GM12878 (cell line): ENCODE measurements at places on chromosomes 11 and 22.

DNA sequence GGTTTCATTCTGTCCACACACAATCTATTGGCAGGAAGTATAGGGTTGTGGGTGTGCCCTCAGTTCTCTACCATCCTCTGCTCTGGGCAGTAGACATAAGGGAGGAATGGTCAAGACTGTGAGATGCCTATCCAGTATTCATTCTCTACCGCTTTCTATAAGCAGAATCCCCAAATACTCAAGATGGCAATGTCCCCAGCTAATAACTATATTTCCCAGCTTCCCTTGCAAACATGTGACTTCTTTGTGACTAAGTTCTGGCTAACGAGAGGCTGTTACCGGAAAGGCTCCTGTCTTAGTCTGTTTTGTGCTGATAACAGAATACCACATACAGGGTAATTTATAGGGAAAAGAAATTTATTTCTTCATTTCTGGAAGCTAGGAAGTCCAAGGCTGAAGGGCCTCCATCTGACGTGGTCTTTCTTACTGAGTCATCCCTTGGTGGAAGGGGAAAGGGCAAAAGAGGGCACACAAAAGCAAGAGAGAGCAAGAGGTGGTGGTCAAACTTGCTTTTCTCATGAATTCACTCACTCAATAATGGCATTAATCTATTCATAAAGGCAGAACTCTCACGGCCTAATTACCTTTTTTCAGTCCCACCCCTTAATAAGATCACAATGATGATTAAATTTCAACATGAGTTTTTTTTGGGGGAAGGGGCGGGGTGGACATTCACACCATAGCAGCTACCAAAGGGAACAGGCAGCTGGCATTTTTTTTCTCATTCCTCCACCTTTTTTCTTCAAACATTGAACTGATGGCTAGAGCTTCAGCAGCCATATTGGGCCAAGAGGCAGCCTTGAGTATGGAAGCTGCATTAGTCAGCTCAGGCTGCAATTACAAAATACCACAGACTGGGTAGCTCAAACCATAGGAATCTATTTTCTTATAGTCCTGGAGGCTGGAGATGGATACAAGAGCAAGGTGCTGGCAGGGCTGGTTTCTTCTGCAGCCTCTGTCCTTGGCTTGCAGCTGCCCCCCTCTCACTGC is 109.7 kb upstream of the OR9Q1 start:
- DNase-seq = no peak

GRCh38 chr22:31230871-31231621 is 18.9 kb downstream of the LIMK2 start:
- no peak for DNase-seq

GRCh38 chr11:118923721-118924587 is 1.8 kb downstream of the BCL9L start:
- no peak for DNase-seq

- DNase-seq = no peak
These were observed 29.6 kb downstream of the TRIM29 start for GRCh38 chr11:120108154-120108784.

DNA sequence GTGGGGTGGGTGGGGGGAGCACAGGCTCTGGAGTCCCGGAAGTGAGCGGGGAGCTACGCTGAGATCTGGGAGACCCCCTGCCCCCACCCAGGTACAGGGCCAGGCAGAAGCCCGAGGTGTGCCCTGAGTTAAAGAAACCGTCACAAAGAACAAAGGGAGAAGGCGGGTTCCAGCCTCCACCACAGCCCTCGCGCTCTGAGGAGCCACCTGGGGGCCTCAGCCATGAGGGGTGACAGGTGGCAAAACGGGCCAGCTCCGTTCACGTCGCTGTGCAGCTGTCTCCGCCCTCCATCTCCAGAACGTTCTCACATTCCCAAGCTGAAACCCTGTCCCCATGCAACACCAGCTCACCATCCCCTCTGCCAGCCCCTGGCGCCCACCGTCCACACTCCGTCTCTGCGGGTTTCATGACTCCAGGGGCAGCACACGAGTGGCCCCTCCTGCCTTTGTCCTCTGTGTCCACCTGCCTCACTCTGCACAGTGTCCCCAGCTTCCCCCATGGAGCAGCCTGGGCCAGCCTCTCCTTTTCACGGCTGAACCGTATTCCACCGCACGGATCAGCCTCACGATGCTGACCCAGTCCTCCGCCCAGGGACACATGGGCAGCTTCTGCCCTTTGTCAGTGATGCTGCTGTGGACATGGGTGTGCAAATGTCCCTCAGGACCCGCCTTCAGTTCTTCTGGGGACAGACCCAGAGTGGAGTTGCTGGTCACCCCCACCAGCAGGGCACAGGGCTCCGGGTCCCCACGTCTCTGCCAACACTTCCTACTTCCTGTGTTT is 1.7 kb upstream of the MUC5B start:
- DNase-seq = no peak

GRCh38 chr11:96863520-96863919 is 473.7 kb downstream of the JRKL start:
- DNase-seq = no peak

DNA sequence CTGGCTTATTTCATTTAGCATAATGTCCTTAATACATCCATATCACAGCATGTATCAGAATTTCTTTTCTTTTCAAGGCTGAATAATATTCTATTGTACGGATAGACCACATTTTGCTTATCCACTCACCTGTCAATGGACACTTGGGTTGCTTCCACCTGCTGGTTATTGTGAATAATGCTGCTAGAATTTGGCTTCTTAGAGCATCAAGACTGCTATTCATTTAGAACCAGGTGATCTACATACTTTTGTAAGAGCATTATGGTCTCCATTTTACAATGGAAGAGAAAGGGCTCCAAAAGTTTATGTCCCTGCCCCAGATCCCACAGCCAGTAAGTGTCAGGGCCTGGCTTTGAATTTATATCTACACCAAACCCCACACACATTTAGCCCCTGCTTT is 100.7 kb upstream of the CD82 start:
- DNase-seq = no peak

DNA sequence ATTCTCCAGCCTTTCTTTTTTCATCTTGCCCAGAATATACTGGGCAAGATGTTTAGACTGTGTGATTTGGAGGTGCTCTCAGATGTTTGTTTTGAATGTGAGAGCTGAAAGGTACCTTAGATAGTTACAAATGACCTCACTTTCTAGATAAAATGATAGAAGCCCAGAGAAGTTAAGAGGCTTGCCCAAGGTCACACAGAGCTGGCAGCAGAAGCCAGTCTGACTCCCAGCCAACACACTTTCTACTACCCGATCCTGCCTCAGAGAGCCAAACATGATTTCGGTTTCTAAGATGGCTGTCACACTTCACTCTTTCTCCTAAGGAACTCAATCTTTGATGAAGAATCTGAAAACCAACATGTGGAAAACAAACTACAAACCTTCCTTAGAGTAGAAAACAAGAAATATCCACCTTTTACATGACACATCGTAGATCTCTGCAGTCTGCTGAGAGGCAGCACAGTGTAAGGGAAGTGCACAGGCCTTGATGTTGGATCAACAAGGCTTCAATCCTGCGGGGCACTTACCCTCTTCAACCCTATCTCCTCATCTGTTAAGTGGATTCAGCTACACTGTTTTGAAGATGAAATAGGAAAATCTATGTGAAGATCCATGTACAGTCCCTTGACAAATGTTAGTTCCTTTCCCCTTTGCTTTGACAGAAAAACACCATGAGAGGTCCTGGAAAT is 58.6 kb downstream of the SYTL2 start:
- no peak for DNase-seq

DNA sequence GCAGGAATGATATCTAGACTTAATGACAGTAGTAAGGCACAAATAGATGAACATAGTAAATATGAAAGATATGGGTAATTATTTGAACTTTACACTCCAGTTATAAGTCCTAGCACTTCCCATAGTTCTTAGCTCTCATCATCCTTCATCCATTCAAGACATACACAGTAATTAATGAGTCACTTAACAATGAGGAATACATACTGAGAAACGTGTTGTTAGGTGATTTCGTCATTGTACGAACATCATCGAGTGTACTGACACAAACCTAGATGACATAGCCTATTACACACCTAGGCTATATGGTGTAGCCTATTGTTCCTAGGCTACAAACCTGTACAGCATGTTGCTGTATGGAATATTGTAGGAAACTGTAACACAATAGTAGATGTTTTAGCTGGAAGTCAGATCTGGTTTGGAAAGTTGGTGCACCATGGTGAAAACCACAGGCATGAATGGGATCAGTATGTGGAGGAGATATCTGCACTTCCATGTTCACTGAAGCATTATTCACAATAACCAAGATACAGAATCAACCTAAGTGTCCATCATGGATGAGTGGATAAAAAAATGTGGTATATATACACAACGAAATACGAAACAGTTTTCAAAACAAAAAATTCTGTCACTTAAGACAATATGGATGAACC is 229.9 kb upstream of the PITPNB start:
- no peak for DNase-seq

GRCh38 chr11:9269492-9270013 is 4.4 kb upstream of the DENND5A start:
- no peak for DNase-seq

DNA sequence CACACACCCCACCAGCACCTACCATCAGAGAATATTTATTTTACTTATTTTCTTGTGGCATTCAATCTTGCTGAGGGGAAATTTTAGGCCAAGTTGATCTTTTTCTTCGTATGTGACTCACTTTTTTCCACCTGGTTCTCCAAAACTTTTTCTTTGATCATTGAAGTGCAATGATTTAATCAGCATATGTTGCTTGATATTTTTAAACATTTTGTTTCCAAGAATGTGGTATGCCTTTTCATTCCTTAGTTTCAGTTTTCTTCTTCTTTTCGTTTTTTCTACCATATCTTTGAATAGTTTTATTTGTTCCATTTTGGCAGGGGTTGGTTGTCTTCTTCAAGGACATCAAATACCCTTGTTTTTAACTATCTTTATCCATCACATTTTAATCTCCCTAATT is 28.6 kb downstream of the FANCF start:
- no peak for DNase-seq

DNA sequence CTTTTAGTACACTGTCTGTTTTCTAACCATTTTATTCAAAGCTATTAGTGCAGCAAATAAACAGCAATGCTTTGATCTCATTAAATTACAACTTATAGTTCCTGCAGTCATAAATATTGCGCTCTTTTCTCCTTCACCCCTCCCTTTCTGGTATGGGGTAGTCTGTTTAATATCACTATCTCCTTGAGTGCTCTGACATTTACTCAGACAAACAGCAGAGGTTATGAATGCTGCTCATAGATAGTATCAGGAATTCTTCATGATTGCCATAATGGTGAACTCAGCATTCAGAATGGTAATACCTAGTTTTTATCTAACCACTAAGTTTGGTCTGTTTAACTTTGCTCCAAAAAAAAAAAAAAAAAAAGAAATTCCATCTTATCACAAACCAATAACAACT is 87.4 kb downstream of the EIF3M start:
- DNase-seq = no peak

GRCh38 chr11:122799406-122800105 is 38.7 kb upstream of the CRTAM start:
- DNase-seq = no peak

DNA sequence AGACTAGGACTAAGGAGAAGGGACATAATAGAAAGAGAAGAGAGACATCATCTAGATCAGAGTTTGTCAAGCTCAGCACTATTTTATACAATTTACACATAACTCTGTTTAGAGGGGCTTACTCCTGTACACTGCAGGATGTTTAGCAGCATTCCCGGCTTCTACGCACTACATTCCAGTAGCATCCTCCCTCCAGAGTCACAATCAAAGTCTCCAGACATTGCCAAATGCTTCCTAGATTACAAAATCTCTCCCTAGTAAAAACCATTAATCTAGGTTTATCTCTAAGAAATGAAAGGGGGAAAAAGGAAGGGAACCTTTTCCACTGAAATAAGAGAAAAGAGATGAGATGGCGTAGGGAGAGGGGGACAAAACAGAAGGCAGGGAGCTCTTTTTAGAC is 4.0 kb downstream of the USP28 start:
- DNase-seq = no peak

DNA sequence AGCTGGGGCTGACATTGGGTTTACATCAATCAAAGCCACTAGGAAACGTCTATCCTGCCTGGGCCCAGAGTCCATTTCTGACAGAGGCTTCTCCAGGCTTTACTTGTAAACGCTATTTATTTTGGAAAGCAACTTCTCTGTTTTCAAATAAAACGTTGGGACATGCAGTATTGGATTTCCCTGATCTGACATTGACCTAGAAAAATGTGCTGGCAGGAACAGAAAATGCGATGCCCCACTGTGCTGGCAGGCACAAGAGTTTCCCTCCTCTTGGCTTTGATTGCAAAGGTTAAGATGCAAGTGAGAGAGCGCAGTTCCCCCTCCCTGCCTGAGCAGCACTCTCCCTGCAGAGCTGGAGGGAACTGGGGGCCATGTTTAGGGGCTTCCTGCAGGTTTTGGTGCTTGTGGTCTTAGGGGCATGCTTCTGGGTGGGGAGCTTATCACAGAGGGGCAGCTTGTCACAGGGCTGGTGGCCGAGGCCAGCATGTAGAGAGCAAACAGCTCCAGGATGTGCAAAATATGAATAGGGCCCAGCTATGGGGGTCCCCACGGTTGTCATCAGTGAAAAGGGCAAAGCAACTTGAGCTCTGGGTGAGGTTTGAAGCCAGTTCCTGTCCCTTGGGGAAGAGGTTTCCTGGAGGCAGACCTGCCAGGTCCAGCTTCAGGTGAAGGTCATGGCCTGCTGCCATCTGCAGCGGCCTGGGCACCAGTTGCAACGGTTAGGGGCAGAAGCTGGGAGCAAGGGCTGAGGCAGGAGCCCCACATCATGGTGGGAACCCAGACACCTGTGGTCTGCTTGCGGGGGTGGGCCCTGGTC is 42.3 kb upstream of the DKK3 start:
- no peak for DNase-seq

DNA sequence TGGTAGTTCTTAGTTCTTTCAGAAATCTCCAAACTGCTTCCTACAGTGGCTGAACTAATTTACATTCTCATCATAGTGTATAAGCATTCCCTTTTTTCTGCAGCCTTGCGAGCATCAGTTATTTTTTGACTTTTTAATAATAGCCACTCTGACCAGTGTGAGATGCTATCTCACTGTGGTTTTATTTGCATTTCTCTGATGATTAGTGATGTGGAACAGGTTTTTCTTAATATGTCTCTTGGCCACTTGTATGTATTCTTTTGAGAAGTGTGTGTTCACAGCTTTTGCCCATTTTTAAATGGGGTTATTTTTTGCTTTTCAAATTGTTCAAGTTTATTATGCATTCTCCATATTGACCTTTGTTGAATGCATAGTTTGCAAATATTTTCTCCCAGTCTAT is 459.3 kb downstream of the NTM start:
- DNase-seq = no peak
